ENCODE measurements at places on chromosomes 5 and 9.

DNA sequence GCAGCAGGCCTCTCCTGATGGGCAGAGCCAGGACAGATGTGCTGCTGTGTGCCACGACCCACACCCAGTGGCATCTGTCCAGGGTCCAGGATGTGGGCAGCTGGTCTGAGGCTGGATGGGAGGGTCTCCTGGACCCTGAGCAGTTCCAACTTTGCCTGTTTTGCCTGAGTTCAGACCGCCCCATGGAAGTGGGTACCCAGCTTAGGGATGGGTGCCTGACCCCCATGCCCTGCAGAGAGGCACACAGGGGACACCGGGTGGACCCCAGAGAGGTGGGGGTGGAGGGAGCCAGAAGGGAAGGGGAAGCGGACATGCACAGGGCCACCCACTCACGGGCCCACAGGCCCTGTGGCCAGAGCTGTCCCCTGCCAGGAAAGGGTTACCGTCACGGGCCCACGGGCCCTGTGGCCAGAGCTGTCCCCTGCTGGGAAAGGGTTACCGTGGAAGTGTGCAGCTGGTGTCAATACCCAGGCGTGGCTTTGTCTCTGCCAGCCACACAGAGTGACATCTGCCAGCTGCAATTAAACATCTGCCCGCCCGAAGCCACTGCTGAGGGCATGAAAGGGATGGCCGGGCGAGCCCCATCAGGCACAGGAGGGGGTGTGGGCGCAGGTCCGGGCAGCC is 50.0 kb downstream of the NACC2 start:
- DNase-seq: no peak

DNA sequence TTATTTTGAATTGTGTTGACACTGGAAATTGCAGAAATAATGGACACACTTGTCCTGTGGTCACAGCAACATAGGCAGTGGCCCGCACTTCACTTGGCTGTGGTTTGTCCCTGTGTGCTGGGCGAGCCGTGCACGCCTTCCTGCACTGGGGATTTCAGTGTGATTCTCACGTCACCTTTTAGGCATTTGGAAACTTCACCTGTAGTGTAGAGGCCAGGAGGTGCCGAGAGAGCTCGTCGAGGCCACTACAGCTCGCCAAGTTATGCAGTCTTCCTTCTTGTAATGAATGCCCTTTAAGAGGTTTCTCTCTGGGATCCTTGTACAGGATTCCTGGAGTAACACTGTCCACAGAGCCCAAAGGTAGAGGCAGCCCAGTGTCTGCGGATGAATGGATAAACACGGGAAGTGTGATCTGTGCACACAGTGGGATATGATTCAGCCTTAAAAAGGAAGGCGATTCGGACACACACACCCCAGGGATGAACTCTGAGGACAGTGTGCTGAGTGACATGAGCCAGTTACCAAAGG is 14.7 kb downstream of the TRAF2 start:
- no peak for DNase-seq

GRCh38 chr5:2262620-2263019 is 379.9 kb upstream of the IRX4 start:
- no peak for DNase-seq

- DNase-seq: no peak
Measured at GRCh38 chr5:16866273-16866672, 69.8 kb downstream of the MYO10 start.

DNA sequence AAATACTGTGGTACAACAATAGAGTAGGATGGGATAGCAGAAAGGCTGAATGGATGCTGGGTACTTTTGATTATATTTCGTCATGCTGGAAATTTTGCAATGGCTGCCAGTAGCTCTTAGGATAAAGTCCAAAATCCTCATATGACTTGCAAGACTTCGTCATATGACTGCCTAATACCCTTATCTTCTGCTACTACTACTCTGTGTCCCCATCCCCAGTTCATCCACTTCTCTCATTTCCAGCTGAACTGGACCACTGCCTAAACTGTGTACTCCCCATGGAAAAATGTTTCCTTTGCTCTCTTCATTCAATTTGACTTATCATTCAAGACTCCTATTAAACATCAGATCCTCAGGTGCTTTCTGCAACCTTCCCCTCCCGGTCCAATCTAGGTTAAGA is 212.9 kb downstream of the BRINP1 start:
- no peak for DNase-seq

GRCh38 chr5:153782589-153783361 is 255.9 kb downstream of the FAM114A2 start:
- no peak for DNase-seq

GRCh38 chr9:5502553-5502952 is 7.8 kb upstream of the PDCD1LG2 start:
- no peak for DNase-seq

DNA sequence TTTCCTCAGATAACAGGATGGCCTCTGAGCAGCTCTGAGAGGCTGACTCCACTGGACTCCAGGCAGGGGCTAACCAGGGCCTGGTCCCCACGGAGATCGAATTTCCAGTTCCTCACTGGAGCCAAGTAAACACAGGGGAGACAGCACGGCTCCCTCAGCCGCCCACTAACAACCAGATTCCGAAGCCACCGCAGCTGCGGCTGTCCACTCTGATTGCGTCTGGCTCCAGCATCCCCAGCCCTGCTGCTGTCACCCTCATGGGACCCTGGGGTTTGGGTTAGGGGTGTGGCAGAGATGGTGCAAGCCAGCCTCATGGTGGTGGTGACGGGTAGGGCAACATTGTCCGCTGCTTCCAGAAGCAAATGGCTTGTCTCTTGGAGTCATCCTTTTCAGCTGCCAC is 172.6 kb downstream of the RGS3 start:
- peak; percentile 45 for DNase-seq

DNA sequence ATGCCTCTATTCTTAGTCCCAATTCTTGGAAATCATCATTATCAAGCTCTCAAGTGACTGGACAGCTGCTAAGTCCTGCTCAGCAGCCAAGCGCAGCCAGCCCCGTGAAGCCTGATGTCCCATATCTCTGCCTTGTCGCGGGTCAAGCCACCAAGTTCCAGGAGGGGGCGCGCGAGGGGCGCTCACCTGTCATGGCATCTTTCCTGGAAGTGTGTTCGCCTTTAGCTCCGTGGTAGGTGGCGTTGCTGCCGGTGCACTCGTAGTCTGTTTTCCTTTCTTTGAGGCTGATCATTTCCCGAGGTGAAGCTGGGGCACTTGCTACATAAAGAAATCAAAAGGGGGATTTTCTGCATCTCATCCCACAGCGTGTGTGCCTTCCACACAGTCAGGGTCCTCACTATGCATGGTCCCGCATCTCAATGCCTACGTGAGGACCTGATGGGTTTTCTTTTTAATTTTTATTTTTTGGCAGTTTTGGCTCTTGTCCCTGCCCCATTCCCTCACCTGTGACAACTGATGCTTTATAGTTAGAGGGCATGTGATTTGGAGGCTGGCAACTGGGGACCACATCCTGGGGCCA is 227.0 kb upstream of the DAP start:
- no peak for DNase-seq

GRCh38 chr9:104903609-104904008 is 24.3 kb downstream of the ABCA1 start:
- peak; percentile 48 for DNase-seq

GRCh38 chr5:176948458-176948857 is 49.3 kb upstream of the HK3 start:
- peak; percentile 20 for DNase-seq

DNA sequence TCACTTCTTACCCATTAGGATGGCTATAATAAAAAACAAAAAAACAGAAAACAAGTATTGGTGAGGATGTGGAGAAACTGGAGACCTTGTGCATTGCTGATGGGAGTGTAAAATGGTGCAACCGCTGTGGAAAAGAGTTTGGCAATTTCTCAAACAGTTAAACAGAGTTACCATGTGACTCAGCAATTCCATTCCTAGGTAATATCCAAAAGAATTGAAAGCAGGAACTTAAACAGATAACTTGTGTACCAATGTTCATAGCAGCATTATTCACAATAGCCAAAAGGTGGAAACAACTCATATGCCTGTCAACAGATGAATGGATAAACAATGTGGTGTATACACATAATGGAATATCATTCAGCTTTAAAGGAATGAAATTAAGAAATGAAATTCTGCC is 28.9 kb downstream of the DCP2 start:
- peak; percentile 77 for DNase-seq

- no peak for DNase-seq
Measured at GRCh38 chr5:89097103-89097502, 214.1 kb upstream of the MEF2C start.

DNA sequence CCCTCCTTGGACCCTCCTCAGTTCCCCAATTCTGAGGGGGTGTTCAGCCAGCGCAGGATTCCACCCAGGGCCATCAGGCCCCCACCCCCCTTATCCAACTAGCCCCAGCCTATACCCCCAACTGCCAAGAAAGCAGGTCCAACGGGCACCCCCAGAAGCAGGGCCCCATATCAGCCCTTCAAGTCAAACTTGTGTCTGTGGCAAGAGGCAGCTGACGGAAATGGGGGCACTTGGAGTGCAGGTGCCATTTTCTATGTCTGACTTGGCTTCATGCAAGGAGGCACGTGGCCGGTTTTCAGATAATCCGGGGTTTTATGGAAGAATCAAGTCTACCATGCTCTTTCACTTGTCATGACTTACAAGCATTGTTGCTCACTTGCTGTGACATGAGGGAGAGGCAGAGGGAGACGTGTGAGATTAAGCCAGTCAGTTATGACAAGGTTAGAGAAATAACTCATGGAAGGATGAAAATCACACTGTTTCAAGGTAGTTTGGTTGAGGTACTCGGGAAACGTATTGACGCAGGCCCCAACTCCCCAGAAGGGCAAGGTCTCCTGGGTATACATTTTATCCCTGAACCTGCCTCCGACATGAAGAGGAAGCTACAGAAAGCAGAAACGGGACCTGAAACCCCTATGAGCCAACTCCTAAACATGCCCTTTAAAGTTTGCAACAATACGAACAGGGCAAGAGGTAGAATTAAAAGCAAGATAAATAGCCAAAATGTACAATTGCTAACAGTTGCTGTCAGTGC is 26.5 kb upstream of the CLPTM1L start:
- DNase-seq: no peak

GRCh38 chr9:115764645-115765044 is 388.9 kb upstream of the PAPPA start:
- peak; percentile 30 for DNase-seq

- no peak for DNase-seq
Measured at GRCh38 chr9:88646539-88647300, 111.7 kb downstream of the NXNL2 start.

DNA sequence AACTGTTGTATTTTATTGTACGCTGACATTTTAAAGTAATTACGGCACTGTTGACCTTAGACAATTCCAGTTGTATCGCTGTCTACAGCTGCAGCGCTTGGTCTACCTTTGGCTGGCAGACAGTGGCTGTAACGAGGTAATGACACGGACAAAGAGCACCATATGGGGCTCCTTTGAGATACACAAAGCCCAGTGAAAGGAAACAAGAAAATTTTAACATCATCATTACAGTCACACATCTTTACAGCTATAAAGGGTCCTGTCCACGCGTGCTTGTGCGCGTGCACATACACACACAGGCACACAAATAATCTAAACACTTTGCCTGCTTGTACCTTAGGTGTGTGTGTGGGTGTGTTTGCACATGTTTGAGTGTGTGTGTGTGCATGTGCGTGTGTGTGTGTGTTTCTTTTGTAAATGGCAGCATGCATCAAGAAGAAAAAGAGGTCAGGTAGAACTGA is 946.0 kb downstream of the NR2F1-AS1 start:
- DNase-seq: no peak

- peak; percentile 100 for DNase-seq
Measured at GRCh38 chr5:72451741-72452505, 55.3 kb downstream of the ZNF366 start.

DNA sequence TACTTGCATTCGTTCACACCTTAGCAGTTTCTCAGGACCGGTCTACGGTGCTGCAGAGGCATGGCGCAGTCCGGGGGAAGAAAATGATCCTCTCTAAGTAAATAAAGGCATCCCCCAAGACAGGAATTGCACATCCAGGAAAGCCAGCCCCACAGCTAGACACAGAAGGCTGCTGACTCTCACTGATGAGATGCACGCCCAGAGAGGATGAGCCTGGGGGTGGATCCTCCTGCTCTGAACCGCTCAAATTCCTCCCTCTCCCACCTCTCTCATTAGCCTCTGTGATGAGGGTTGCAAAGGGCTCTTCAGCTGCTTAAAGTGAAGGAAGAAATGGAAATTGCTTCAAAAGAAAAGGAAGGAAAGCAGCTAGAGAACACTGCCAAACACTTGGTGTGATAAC is 132.4 kb downstream of the TTLL11 start:
- no peak for DNase-seq

DNA sequence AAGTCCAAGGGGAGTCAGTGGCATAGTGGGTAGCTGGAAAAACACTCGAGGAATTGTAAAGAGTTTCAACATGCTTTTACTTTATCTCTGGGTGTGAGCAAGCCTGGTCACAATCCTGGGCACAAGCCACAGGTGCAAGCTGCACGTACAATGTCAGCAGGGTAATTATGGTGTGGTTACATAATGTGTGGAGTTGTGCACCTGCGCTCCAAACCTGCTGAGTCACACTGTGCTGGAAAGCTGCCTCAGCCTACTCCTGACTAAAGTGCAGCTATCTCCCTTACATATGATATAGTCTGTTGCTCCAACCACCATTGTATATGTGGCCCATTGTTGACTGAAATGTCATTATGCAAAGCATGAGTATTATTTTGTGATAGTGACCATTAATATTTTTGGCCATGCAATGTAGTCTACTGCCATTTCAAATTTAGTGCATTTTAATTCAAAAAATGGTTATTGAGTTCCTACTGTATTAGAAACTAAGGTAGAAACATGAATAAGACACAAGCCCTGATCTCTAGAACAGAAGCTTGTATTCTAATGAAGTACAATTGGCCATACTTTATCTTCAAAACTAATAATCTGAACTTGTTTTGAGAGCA is 160.9 kb upstream of the SLC30A5 start:
- no peak for DNase-seq

DNA sequence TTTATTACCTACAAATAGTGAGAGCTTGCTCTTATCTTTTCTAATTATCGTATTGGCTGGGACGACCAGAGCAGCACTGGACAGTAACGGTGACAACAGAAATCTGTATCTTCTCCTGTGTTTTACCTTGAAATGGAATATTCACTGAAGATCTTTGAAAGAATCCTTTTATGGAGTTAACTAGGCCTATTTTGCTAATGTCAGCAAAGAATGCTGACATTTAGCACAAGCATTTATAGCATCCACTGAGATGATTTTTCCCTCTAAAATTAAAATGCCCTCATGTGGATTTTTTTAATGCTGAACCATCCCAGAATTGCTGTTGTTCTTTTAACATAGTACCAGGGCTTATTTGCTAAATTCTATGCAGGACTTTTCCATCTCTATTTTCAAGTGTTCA is 59.4 kb downstream of the ROR2 start:
- no peak for DNase-seq

- DNase-seq: no peak
Measured at GRCh38 chr9:125992557-125992956, 245.4 kb downstream of the PBX3 start.

GRCh38 chr5:56154732-56155484 is 78.2 kb downstream of the ANKRD55 start:
- DNase-seq: peak; percentile 52

- peak; percentile 20 for DNase-seq
Measured at GRCh38 chr9:104586496-104587180, 12.6 kb downstream of the OR13C5 start.

All from cardiac fibroblast (primary cell).